ENCODE measurements at places on chromosomes 2 and 18.

GRCh38 chr2:60379684-60380083 is 173.8 kb downstream of the BCL11A start:
- no peak for DNase-seq

DNA sequence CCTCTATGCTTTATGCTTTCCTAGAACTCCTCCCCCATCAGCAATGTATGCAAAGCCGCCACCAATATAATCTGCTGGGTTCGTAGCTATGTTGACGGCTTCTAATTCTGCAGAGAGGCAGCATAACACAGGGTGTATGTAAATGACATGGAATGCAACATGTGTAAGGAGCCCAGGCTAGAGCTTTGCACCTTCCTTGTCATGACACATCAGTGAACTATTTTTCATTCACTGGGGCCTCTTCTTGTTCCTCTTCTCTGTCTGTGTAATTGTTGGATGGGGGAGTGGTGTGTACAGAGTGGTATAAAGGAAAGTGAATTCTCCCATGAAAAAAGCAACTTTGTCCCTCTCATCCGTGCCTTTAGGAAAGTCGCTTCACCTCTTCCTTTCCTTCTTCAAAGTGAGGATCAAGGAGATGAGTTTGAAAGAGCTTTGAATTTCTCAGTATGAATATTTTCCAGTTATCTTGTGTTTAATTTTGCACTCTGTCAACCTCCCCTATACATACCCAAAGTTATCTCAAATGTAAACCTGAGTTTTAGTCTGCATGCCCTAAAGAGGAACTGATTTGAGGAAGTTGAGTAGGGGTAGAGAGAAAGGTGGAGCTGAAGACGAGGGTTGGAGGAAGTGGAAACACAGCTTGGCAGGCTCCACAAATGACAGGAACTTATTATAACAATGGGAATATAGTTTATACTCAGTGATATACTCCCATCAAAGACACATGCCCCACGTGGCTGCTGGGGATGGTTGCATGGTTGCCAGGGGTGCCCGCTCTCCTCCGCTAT is 74.9 kb upstream of the ARL4C start:
- DNase-seq = peak; percentile 75

- no peak for DNase-seq
Measured at GRCh38 chr2:241550616-241551580, 7.6 kb upstream of the BOK start.

- DNase-seq = no peak
Measured at GRCh38 chr18:46652372-46652771, 4.6 kb downstream of the LOXHD1 start.

Data from GDM1 (cell line).